ENCODE measurements at places on chromosomes 6 and 20. TPM values are rescaled to one million over a fixed set of nuclear protein-coding genes. Genes with fewer than 3 reads are reported as not detected.

Gene OTOR
- not detected for total RNA-seq

Gene STMND1
- total RNA-seq, result not detected

Gene LBP
- not detected for total RNA-seq

Gene CST5
- not detected for total RNA-seq

Gene COL12A1
- not detected for total RNA-seq

Gene STXBP5
- 21.5 TPM for total RNA-seq

Gene CRISP1
- not detected for total RNA-seq

Gene REM1
- not detected for total RNA-seq

Gene WFDC10B
- not detected for total RNA-seq

Gene ADGRG6
- total RNA-seq, result 0.12 TPM

Gene RAET1G
- total RNA-seq, result not detected

Gene OR2H2
- total RNA-seq, result not detected

Gene SLC35D3
- not detected for total RNA-seq

Gene RBPJL
- not detected for total RNA-seq
